Activated CD4-positive, alpha-beta T cell treated with anti-CD3 and anti-CD28 coated beads, Interleukin-2, amount 50 U/mL, for 1 hour (primary cell): ENCODE measurements at places on chromosomes 4 and X.

GRCh38 chr4:47383829-47384427 is 79.6 kb downstream of the COMMD8 start:
- no peak for DNase-seq

DNA sequence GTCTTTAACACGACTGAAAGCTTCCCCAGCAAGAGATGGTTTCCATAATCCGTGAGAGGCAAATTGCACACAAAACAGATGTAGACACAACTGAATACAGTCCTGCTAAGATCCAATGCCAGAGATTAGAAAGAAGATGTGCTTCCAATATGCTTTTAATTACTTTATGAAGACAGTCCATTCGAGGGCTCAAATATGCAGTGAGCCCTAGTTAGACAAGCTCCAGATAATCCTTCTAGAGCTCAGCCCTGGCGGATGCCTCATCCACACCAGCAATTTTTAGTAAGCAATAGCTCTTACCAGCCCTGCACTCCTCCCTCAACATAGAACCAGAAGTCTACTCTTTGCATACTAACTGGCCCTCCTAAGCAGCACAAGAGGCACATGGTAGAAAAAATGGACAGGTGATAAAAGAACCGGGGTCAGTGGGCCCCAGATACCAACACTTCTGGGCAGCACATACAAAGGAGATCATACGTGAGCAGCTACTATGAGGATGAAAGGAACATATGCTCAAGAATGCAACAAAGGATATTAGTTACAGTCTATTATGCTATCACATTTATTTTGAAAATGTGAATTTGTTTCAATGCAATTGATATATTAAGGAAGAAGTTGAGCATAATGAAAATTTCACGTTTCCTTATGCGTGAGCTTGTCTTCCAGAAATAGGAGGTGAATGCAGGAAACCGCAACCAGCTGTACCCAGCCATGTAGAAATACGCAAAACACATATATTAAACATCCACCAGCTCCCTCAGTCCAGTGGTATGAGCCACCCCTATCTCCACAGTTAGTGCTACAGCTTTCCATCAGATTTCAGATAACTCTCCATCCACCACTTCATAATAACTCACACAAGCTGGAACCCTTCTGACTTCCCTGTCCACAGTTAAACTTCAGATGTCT is 34.3 kb downstream of the GPC4 start:
- DNase-seq = no peak

- peak; percentile 66 for DNase-seq
These were observed 10.1 kb upstream of the SASH3 start for GRCh38 chrX:129769467-129770154.

- DNase-seq = no peak
These were observed 27.2 kb upstream of the SLC25A4 start for GRCh38 chr4:185115827-185116232.

GRCh38 chr4:16759931-16760582 is 138.4 kb downstream of the LDB2 start:
- no peak for DNase-seq

DNA sequence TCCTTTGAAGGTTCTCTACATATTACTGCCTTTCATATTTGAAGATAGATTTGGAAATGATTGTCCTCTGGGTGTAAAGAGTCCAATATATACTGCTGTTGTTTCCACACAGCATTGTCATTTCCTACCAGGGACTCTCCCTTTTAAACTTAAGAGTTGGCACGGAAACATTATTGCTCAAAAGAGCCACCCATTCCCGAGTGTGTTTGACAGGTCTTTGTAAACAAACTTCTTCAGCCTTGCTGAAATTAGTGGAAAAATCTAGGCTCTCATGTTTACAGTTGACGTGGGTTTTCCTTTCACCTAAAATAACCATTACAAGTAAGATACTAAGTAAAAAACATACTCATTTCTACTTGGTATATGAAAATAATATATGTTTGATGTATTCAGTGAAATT is 111.4 kb upstream of the LIMCH1 start:
- DNase-seq = no peak

- no peak for DNase-seq
These were observed 60.8 kb upstream of the ADRA2C start for GRCh38 chr4:3705236-3705987.

GRCh38 chr4:41174444-41174843 is 39.9 kb downstream of the APBB2 start:
- DNase-seq = no peak

- no peak for DNase-seq
These were observed 3.4 kb downstream of the CD38 start for GRCh38 chr4:15781427-15782095.

DNA sequence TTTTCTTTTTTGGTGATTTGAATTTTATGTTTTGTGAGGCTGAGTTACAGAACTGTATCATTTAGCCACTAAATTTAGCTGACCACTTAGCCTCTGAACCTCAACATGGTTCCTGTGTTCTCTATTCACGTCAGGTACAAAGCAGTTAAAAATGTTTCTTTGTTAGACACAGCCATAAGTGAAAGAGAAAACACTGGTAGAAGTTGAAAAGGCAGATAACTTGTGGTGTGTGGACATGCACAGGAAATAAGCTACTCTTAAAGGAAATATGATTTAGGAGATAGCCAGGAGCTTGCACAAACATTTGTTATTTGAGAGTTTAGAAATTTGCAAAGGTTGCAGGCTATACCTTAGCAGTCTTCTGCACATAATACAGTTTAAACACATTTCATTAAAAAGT is 171.0 kb upstream of the RPS6KA3 start:
- DNase-seq = no peak

DNA sequence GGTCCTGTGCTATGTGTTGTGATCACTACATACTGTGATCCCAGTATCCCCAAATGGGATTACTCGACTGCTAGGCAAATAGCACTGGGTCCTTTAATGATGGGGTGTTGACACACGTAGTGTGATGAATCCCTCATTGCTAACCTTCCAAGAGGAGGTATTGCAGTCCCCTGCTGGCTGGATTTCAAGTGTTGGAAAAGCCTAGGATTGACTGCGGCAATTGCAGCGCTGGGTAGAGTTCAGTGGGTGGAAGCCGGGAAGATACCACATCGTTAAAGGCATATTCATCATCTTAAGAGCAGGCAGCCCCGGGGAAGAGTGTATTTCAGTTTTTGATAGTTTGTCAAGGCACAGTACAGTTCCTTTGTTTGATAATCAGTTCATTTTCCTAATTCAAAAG is 159.9 kb downstream of the TRIML1 start:
- no peak for DNase-seq

DNA sequence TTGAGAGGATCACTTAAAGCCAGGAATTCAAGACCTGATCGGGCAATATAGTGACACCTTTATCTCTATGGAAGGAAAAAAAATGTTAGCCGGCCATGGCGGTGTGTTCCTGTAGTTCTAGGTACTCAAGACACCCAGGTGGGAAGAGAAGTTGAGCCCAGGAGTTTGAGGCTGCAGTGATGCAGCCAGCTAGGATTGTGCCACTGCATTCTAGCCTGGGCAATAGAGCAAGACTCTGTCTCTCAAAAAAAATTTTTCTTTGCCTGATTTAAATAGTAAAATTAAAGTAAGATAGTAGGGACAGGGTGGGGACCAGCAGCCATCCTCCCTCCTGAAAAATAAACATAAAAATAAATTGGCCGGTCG is 16.9 kb upstream of the FAM47E start:
- DNase-seq = no peak

DNA sequence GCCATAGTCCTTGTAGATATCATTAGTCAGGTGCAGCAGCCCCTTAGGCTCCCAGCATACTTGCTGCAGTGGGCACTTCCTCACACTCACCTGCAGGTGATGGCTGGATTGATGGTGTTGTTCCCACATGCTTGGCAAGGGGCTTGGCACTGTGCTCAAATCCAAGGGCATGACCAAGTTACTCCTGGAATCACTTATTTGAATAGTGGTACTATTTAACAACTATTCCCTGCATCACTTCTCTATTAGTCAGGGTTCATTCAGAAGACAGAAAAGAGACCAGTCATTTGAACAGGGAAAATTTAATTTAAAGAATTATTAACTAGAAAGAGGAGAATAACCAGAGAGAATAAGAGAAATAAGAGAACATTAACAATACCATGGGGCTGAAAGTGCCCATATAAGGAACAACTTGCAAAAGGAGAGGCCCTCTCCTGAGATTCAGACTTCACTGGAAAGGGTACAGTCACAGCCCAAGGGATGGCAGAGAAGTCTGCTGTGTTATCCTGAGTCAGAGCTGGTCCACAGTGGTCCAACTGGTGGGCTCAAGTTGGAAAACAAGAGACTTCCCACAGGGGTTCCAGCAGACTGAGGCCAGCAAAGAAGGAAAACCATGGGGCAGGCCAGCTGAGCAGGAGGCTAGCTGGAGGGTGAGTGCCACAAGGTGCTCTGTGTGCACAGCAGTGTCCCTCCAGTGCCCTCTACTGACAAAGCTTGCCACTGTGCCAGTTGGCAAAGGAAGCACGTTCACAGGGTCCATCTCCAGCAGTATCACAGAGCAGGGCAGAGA is 9.8 kb downstream of the SPP1 start:
- peak; percentile 6 for DNase-seq
